ENCODE measurements at places on chromosomes 1 and 21.
A peak's percentile ranks its signal among the peaks of the same experiment; 100 is the strongest.

GRCh38 chr1:186440584-186440983, 20.3 kb downstream of the PDC start:
- no peak for DNase-seq

GRCh38 chr1:245800901-245801605, 646.3 kb downstream of the KIF26B start:
- no peak for DNase-seq

DNA sequence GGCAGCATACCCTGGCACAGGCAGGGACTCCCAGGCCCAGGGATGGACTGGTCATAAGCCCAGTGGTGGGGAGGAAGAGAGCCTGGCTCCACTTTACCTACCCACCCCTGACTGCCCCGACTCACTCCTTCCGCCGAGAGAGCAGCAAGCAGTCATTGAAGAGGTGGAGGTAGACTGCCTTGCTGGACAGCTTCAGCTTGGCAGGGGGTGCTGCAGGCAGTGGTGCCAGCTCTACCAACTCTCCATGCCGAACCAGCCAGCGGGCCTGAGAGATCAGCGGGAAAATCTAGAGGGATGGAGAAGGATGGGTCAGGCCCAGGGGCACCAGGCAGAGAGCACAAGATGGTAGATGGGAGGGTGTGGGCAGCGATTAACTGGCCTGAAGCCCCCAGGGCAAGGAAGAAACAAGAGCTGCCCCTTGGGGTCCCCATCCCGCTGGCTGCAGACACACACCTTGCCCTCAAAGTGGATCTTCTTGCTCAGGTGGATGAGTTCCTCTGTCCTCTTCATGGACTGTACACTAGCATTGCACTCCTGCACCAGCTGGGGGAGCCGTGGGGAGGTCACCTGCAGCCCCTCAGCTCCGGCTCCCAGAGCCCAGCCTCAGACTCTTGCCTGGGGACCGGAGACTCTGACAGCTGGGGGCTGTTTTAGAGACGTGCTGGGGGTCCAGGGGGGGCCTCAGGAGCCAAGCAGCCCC, 7.7 kb downstream of the ARHGEF19 start:
- DNase-seq = peak; percentile 44

DNA sequence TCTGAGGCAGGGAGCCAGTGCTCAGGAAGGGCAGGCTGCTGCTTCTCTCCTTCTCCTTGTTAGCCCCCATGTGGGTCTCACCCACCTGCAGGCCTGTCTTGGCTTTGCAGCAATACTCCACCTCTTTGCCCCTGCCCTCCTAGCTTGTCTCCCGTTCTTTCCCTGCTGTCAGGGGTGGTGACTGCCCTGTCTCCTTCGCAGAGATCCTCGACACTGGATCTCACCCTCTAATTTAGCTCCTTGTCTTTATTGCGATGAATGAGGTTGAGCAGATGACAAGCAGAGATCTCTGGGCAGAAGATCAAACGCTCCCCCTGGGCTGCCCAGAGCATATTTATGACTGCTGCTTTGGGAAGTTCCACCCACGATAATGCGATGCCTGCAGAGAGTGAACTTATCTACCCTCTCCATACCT, 199.2 kb downstream of the ROR1 start:
- DNase-seq = no peak

- DNase-seq = peak; percentile 12
Measured at GRCh38 chr1:235901461-235901860, 34.8 kb upstream of the LYST start.

DNA sequence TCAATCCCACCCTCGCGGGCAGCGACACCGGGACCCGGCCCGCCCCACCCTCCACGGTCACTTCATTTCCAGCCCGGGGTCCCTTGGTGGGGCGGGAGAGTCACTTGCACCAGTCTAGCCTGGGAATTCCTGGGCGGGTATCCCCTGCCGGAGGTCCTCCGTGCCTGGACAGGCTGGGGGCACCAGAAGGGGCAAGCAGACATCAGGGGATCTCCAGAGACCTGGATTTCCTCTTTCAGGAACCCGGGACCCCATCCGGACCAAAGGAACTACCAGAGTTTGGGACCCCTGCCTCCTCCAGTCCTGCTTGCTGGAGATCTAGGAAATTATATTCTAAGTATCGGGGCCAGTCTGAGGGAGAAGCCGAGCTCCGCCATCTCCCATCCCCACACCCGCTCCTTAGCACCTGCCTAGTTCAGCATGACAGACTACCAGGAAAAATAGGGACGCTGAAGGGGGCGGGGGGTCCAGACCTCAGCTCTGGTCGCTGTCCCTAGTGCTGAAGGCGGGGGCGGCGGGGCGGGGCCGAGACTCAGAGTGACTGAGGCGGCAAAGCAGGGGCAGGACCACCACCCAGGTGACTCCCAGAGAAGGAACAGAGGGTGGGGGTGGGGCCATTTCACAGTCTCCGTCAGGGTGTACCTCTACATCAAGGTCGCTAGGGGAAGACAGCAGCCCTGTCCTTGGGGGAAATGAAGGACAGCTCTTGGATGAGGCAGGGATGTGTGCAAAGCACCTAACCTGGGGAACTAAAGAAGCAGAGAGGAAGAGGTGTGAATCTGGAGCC, 832 bp downstream of the HCN3 start:
- DNase-seq = peak; percentile 66

- no peak for DNase-seq
Measured at GRCh38 chr1:186307445-186307844, 67.6 kb downstream of the TPR start.

GRCh38 chr21:42799516-42799915, 79.8 kb downstream of the WDR4 start:
- no peak for DNase-seq

GRCh38 chr1:171366085-171366484, 52.1 kb downstream of the FMO4 start:
- no peak for DNase-seq

DNA sequence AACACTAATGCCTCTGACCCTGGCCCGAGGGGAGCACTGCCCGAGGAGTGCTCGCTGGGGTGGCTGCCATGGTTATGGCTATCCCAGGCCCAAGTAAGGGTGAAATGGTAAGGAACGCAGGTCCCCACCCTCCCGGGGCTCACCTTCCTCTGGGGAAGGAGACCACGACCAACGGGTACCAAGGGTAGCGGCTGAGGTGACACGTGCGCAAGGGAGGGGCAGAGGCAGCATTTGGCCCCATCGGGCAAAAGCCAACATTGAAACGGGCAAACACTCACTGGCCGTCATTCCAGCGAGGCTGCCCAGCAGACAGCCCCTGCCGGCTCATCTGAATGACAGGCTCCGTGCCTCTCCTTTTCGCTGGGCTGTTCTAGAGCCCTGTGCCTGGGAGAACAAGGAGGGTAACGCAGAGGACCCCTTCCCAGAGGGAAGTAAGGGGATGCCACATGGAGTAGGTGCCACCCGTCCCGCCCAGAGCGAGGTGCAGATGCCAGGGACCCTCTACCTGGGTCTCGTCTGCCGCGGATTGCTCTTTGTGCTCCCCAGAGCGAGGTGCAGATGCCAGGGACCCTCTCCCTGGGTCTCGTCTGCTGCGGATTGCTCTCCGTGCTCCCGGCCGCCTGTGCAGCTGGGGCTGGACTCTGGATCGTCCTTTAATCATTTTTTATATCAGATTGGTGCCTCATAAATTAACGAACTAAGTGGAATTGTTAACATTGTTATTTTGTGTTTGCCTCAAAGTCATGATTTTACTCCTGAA, 16.2 kb downstream of the ACTRT2 start:
- no peak for DNase-seq

DNA sequence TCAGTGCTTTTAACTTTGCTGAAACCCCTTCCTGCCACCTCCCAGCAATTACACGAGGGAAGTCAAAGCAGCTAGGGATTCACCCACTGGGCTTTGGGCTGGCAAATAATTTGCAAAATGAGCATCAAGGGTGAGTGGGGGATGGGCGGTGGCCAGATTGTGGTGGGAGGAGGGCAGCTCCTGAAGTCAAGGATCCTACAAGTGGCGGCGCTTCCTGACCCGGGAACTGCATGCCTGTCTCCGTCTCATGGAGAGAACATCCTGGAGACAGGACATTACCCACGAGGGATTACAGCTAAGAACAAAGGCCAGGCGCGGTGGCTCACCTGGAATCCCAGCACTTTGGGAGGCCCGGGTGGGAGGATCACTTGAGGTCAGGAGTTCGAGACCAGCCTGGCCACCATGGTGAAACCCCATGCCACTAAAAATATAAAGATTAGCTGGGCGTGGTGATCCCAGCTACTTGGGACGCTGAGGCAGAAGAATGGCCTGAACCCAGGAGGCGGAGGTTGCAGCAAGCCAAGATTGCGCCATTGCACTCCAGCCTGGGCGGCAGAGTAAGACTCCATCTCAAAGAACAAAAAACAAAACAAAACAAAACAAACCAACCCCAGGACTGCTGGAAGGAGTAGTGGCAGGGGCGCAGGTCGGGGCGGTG, 12.9 kb downstream of the TTC34 start:
- no peak for DNase-seq

GRCh38 chr1:112817555-112818373, 102.6 kb upstream of the PPM1J start:
- no peak for DNase-seq

GRCh38 chr1:232486454-232487207, 143.3 kb downstream of the SIPA1L2 start:
- DNase-seq = no peak
